ENCODE measurements at places on chromosomes 4 and X. TPM values are rescaled to one million over a fixed set of nuclear protein-coding genes. Genes with fewer than 3 reads are reported as not detected.

GRCh38 chr4:185734214-185734613 lies 77.8 kb downstream of the SORBS2 start:
- DNase-seq, result no peak

The ERCC6L gene
- 0.14 TPM for total RNA-seq

DNA sequence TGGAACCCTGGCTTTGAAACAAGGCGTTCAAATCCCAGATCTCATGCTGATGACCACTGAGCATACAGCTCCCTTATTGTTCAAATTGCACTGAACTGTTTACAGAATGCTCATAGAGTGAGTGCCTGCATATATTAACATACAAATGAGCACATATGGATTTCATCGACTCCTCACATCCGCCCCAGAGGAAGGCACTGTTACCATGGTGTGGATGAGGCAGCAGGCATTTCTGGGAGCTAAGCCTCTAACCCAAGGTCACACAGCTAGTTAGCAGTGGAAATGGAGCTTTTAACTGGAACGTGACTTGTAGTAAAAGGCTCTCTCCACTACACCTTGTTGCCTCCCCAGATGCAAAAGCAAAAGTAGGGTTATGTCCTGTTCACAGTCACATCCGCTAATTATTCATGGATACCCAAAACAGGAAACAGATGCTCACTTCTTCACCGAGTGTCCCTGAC lies 289.7 kb downstream of the STK32B start:
- no peak for DNase-seq

GRCh38 chr4:82786828-82787227 lies 11.8 kb downstream of the SCD5 start:
- DNase-seq, result no peak

The TRO gene
- total RNA-seq, result 1.8 TPM

GRCh38 chr4:156312261-156312847 lies 358.7 kb upstream of the CTSO start:
- no peak for DNase-seq

The SYNPO2 gene
- 206 TPM for total RNA-seq

The LAGE3 gene
- 18.5 TPM for total RNA-seq

The AKAP4 gene
- total RNA-seq, result not detected

DNA sequence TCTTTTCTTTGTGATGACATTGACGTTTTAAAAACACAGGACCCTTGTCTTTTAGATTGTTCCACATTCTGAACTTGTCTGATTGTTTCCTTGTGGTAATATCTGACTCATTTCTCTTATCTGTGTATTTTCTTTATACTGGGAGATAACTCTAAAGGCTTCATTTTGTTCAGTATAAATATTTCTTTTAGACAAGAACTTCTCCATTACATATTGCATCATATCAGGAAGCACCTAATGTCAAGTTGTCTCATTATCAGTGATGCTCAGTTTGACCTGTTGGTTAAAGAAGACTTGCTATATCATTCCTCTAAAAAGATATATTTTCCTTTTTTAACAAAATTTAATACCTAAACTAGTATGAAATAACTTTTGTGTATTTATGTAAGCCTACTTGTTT lies 152.3 kb upstream of the BMP3 start:
- no peak for DNase-seq

All from Right ventricle myocardium inferior (tissue), 1 donor.